ENCODE measurements at places on chromosomes 12 and 14.

DNA sequence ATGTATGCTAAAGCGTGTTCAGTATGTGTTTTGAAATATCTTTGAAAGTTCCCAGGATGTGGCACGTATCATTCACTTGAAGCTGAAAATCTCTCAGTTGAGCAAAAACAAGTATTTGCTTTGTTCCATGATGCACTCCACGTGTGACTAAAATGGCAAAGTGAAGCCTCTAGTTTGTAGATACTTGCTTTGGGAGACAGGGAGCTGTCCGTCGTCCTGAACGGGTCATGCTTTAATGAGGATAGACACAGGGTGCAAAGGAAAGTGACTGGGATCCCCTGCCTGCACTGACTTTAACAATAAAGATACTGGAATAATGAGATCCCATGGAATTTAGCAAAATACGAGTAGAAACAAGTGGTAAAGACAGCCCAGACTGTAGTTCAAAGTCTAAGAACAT, 991.4 kb downstream of the NRXN3 start:
- peak; percentile 14 for DNase-seq

DNA sequence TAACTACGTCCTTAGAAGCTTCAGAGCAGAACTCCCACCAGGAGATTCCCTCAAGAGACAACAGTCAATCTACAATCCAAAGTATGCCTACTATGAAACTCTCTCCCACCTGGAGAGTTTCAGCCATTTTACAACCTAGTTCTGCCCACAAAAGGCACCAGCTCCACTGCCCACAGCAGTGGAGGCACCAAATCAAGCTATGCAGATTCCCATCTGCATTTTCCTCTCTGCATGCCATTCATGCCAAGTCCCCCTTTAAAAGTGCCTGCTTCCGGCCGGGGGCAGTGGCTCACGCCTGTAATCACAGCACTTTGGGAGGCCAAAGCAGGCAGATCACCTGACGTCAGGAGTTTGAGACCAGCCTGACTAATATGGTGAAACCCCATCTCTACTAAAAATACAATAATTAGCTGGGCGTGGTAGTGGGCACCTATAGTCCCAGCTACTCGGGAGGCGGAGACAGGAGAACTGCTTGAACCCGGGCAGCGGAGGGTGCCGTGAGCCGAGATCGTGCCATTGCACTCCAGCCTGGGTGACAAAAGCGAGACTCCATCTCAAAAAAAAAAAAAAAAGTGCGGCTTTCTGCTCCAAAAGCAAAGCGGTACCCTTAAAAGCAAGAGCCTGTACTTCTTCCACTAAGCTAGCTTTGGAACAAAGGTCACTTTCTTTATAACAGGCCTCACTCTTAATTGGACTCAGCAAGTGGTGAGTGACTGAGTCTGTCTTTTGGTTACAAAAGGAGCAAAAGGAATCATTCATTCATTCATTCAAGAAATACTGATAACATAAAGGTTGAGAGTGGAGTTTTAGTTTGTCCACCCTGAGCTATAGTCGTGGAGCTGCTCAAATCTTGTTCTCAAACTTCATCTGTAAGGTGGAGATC, 10.1 kb upstream of the DLGAP5 start:
- DNase-seq: peak; percentile 31

DNA sequence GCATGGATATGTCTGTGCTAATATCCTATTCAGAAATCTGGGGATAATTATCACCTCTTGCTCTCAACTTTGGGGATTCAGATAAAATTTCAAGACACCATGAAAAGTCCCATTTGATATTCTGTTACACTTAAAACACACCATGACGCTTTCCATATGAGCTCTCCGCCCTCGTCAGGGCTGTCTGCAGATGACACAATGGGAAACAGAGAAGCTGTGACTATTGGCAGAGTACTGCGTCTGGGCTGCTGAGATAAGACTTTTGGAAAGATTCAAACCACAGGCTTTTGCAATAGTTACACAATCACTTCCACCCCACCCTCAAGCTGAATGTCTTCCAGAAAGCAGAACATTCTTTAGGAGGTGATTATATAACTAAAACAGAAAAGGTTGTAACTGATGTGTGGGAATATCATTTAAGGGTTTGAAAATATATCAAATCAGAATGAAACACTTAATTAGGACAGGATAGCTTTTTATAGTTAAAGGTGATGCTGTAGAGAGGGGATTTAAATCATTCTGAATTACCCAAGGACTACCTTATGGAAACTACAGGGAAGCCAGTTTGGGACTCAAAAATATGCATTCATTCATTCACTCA, 75.3 kb upstream of the TMPO start:
- peak; percentile 47 for DNase-seq

DNA sequence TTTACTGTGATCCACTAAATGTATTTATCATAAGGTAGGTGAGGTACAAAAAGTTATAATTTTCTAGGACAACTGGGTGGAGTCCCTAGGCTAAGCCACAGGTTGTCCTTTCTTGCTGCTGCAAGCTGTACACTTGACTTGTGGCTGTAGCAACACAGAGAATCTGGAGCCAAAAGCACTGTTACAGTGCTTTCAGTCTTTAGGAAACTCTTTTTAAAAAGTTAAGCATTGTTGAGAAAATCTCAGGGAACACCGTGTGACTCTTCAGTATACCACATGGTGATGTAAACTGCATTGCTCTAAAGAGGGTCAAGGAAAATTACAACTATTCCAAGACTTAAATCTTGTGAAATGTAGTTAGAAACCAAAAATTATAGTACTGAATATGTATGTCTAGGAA, 11.4 kb downstream of the SLC15A5 start:
- DNase-seq: no peak

- no peak for DNase-seq
Measured at GRCh38 chr12:26800858-26801257, 32.1 kb downstream of the ITPR2 start.

DNA sequence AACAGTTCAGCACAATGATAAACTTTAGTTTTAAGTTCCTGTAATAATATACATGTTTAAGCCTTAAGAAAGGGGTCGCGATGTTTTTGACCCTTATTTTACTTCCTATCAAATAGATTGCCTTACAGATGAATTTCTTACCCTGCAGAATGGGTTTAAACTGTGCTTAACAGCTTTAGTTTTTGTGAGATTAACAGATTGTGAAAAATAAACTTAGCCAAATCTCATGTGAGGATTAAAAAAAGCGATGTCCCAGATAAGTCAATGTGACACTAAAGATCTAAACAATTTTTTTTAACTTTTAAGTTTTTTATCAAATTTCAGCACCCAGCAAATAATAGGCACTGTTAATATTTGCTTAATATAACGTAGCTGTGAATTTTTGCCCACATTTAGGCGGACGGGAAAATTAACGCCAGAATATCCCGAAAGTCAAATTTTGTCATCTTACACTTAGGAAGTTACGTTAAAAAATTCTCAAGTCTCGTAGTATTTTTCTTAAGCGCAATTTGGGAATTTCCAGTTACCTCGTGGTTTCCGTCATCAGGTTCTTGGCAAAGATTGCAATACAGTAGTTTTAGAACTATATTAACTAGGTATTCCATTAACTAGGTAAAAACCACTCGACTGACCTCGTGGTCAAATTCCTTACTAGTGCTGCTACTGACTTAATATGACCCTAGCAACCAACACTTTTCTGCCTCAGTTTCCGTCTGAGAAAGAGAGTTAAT, 1.2 kb downstream of the HNRNPC start:
- DNase-seq: no peak

DNA sequence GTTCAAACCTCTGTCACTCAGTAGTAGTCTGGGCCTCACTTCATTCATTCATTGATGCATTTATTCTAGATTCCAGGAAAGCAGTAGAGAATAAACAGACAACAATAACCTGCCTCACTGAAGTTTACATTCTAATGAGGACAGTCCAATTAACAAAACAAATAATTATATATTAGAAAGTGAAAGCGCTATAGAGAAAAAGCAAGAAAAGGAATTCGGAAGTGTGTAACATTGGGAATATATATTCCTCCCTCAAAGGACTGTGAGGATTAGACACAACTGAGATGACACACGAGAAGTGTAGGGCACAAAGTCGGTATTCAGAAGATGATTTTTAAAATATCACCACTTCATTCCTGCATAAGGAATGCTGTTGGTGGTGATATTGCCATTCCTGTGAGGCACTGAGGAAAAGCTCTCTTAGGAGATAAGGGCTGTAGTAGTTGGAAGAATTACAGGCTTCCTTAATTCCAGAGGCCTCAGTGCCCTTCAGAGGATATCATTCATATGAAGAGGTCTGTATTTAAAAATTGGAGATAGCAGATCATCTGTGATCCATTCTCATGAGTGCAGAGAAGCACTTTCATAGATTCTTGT, 3.9 kb upstream of the DUSP6 start:
- DNase-seq: no peak

GRCh38 chr12:5078423-5078822, 34.7 kb downstream of the KCNA5 start:
- DNase-seq: peak; percentile 71

DNA sequence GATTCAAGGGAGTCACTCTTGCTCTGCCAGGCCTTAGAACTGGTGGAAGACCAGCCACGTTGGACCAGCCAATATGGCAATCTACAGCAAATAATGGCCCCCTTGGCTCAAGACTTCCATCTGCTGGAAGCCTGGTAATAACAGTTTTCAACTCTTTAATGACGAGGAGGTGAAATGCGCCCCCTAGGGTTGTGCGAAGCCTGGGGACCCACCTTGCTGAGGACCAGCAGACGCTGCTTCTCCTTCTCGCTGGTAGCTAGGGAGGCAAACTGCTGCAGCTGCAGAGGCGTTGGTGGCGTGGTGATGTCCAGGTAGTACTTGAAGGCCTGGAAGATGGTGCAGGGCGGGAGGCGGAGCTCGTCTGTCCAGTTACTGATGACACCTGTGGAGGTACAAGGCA, 41.5 kb upstream of the FBXO21 start:
- DNase-seq: peak; percentile 12

- DNase-seq: no peak
Measured at GRCh38 chr12:66708704-66709456, 30.0 kb upstream of the GRIP1 start.

GRCh38 chr14:51540364-51540763, 111.3 kb upstream of the FRMD6 start:
- DNase-seq: no peak

- DNase-seq: no peak
Measured at GRCh38 chr12:14482886-14483285, 84.8 kb downstream of the PLBD1 start.

GRCh38 chr12:105357162-105357691, 26.7 kb downstream of the C12orf75 start:
- DNase-seq: no peak

DNA sequence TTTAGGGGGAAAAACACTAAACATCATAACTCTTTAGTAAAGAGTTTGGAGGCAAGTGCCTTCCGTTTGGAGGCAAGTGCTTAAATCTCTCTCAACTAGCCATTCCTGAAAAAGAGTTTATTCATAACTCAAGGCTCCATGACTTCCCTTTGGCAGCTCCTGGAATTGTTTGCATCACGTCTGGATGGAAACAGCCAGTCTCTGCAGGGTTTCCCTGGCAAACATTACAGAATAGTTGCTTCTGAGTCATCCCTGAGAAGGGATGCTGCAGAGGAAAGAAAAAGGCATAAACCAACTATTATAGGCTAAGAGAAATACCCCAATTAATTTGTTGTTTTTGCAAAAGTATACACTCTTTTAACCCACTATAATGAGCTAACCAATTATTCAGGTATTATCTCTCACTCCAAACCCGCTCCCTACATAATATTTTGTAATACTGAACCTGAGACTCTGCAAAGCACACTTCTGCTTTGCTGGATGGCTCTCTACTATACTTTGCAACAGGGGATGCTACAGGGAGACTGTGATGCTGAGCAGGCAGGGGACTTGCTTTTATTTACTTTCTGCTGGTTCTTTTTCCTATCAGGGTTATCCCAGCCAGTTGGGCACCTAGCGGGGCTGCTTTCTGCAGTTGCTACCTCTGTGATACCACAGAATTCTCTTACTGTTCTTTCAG, 497.7 kb downstream of the FUT8 start:
- no peak for DNase-seq

GRCh38 chr14:65471038-65471878, 58.7 kb downstream of the FUT8 start:
- no peak for DNase-seq

DNA sequence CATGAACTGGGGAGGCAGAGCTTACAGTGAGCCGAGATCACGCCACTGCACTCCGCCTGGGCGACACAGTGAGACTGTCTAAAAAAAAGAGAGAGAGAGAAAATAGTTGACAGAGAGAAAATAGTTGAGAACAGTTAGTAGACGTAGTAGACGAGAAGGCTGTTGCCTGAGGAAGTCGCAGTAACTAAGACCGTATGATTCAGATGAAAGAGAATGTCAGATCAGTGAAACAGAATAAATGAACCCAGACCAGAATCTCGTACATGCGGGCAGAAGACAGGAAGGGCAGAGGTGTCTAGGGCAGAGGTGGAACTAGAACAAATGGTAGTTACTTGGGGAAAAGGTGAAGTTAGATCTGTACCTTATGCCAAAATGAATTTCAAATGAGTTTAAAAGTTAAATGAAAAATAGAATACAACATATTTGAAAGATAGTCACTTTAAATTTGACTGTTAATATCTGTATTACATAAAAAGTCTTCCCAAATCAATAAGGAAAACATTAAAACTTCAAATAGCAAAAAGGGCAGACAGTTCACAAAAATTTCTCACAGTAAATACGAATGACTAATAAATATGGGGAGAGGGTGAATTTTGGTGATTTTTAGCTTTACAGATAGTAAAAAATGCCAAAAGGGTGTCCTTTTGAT, 17.7 kb downstream of the MDM2 start:
- DNase-seq: no peak

DNA sequence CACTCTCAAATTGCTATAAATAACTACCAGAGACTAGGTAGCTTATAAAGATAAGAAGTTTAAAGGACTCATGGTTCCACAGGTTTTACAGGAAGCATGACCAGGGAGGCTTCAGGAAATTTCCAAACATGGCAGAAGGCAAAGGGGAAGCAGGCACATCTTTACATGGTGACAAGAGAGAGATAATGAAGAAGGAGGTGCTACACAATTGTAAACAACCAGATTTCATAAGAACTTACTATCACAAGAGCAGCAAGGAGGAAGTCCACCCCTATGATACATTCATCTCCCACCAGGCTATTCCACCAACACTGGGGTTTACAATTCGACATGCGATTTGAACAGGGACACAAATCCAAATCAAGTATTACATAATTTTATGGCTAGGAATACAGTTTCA, 257.7 kb downstream of the BTG1 start:
- DNase-seq: no peak
